DND-41 (cell line): ENCODE measurements at places on chromosomes 2 and 18.

- no peak for DNase-seq
- H3K36me3 ChIP-seq = no peaks in the 10 kb centered on the region
- no peak overlapping the region for H3K4me3 ChIP-seq
- no peaks in the 10 kb centered on the region for H3K4me1 ChIP-seq
- no peak overlapping the region for H3K27ac ChIP-seq
Observed at GRCh38 chr18:74447404-74448152, 9.5 kb downstream of the DIPK1C start.

- no peak for DNase-seq
- H3K4me3 ChIP-seq = no peak overlapping the region
- H3K36me3 ChIP-seq = no peaks in the 10 kb centered on the region
- H3K27ac ChIP-seq = no peak overlapping the region
- H3K4me1 ChIP-seq = peaks cover 3% of the 10 kb centered on the region
Observed at GRCh38 chr2:231931481-231931915, 5.3 kb upstream of the NPPC start.

- H3K36me3 ChIP-seq = no peaks in the 10 kb centered on the region
- H3K27me3 ChIP-seq = no peaks in the 10 kb centered on the region
- no peak for DNase-seq
- no peaks in the 10 kb centered on the region for H3K4me1 ChIP-seq
- no peak overlapping the region for H3K27ac ChIP-seq
- H3K4me3 ChIP-seq = no peak overlapping the region
Observed at GRCh38 chr2:236177967-236178889, 10.0 kb upstream of the GBX2 start.

GRCh38 chr2:232075080-232075479, 113.6 kb downstream of the DIS3L2 start:
- no peak overlapping the region for H3K27ac ChIP-seq
- no peaks in the 10 kb centered on the region for H3K27me3 ChIP-seq
- H3K4me3 ChIP-seq = no peak overlapping the region
- no peaks in the 10 kb centered on the region for H3K36me3 ChIP-seq

GRCh38 chr2:163306647-163307046, 429.2 kb downstream of the FIGN start:
- no peaks in the 10 kb centered on the region for H3K36me3 ChIP-seq
- no peaks in the 10 kb centered on the region for H3K27me3 ChIP-seq
- no peaks in the 10 kb centered on the region for H3K4me1 ChIP-seq
- no peak overlapping the region for H3K4me3 ChIP-seq

GRCh38 chr2:117621326-117621725, 193.2 kb upstream of the DDX18 start:
- no peak for DNase-seq
- H3K36me3 ChIP-seq = no peaks in the 10 kb centered on the region
- no peak overlapping the region for H3K27ac ChIP-seq
- no peak overlapping the region for H3K4me3 ChIP-seq

GRCh38 chr2:218405746-218406208, 6.1 kb downstream of the CTDSP1 start:
- peaks cover 58% of the 10 kb centered on the region for H3K4me1 ChIP-seq
- H3K27ac ChIP-seq = peak overlapping the region; percentile 89
- peak; percentile 57 for DNase-seq
- H3K4me3 ChIP-seq = peak overlapping the region; percentile 66

DNA sequence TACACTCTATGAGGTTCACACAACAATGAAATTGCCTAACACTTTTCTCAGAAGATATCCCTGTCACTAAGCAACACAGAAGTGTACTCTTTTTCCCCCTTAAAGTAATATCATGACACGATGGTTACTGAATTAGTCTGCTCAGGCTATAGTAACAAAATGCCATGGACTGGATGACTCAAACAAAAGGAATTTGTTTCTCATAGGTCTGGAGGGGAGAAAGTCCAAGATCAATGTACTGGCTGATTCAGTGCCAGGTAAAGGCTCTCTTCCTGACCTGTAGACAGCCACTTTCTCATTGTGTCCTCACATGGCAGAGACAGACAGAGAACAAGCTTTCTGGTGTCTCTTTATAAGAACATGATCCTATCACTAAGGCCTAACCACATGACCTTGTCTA, 211.9 kb downstream of the RBM43 start:
- H3K4me3 ChIP-seq = no peak overlapping the region
- no peaks in the 10 kb centered on the region for H3K36me3 ChIP-seq
- no peaks in the 10 kb centered on the region for H3K4me1 ChIP-seq
- H3K27me3 ChIP-seq = no peaks in the 10 kb centered on the region
- DNase-seq = no peak
- H3K27ac ChIP-seq = no peak overlapping the region

DNA sequence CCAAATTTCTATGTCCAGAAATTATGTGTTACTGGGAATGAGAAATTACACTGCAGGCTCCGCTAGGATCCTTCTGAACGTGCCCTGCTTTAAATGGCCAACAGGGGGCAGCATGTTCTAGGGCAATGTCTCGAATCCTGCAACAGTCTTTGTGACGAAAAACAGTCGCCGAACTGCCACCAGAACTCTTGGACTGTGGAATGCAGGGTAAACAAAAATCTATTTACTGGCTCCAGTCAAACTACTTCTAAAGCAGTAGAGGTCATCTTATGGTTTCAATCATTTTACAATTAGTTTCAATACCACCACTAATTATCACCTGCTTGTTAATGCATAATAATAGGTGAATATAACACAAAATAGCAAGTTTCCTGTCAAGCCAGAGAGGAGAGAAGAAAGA, 9.8 kb upstream of the ZNF397 start:
- H3K4me1 ChIP-seq = peaks cover 5% of the 10 kb centered on the region
- peak overlapping the region; percentile 72 for H3K27ac ChIP-seq
- H3K4me3 ChIP-seq = peak overlapping the region; percentile 55
- H3K27me3 ChIP-seq = no peaks in the 10 kb centered on the region
- DNase-seq = peak; percentile 80

DNA sequence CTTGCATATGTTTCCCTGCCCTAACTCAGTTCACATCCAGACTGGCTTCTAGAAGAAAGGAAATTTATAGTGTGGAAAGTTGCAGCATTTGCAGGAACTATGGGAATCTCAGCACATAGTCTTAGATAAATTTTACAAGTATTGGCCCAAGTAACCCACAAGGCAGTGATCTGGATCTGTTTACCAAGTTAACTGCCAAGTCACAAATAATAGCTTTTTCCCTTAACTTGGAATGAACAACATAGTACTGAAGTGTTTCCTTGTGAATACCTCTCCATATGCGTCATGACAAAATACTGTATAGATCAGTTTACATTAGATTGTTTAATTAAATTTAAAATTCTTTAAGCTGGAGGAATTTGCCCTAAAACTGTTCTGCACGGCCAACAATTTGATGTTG, 255.8 kb upstream of the EPAS1 start:
- no peak overlapping the region for H3K4me3 ChIP-seq
- H3K27ac ChIP-seq = no peak overlapping the region
- H3K36me3 ChIP-seq = no peaks in the 10 kb centered on the region

DNA sequence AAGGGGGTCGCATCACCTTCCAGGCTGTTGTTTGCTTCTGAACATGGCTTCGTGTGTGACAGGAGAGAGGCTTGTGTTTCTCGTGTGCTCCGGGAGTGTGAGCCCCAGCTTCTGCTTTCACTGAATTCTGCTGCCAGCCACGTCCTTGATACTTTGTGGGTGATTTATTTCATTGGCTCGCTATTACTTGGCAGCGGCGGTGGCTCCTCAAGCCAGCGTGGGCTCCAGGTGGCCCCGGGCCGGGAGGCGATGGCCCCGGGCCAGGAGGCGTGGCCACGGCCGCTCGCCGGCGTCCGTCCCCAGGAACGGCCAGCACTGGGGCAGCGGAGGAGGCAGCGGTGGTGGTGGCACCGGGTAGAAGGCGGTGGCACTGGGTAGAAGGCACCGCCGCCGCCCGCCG, 63.1 kb downstream of the NAPG start:
- no peaks in the 10 kb centered on the region for H3K4me1 ChIP-seq
- H3K36me3 ChIP-seq = no peaks in the 10 kb centered on the region
- no peaks in the 10 kb centered on the region for H3K27me3 ChIP-seq
- H3K27ac ChIP-seq = no peak overlapping the region
- no peak overlapping the region for H3K4me3 ChIP-seq
- no peak for DNase-seq

DNA sequence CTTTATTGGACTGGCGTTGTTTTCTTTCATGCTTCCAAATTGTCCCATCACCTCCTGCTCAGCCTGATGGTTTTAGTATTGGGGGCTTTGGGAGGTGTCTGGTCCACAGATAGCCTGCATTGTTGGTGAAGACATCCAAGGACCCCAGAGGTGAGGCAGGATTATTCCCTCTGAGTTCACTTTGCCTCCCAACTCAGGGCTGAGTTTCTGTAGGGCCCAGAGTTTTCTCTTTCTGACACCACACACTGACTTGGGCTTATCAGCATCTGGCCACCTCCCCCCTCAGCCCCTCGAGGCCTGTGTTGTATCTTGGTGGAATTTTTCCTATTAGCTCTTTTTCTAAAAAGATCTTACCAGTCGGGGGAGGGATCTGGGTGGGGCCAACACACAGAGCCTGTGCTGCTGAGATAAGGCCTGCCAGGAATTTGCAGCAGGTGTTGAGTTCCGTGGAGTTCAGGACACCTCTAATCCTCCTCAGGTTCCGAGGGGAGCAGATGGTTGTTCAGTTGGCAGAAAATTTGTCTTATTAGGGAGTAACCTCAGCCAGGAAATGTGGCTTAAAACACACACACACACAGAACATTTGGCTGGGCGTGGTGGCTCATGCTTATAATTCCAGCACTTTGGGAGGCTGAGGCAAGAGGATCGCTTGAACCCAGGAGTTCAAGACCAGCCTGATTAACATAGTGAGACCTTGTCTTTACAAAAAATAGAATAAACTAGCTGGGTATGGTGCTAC, 7.3 kb downstream of the EMILIN2 start:
- peaks cover 29% of the 10 kb centered on the region for H3K27me3 ChIP-seq
- no peak overlapping the region for H3K4me3 ChIP-seq
- DNase-seq = no peak
- no peaks in the 10 kb centered on the region for H3K36me3 ChIP-seq

- H3K36me3 ChIP-seq = no peaks in the 10 kb centered on the region
- no peak overlapping the region for H3K27ac ChIP-seq
- peaks cover 27% of the 10 kb centered on the region for H3K4me1 ChIP-seq
- no peaks in the 10 kb centered on the region for H3K27me3 ChIP-seq
- no peak for DNase-seq
Observed at GRCh38 chr18:9619545-9619944, 5.2 kb upstream of the PPP4R1 start.

DNA sequence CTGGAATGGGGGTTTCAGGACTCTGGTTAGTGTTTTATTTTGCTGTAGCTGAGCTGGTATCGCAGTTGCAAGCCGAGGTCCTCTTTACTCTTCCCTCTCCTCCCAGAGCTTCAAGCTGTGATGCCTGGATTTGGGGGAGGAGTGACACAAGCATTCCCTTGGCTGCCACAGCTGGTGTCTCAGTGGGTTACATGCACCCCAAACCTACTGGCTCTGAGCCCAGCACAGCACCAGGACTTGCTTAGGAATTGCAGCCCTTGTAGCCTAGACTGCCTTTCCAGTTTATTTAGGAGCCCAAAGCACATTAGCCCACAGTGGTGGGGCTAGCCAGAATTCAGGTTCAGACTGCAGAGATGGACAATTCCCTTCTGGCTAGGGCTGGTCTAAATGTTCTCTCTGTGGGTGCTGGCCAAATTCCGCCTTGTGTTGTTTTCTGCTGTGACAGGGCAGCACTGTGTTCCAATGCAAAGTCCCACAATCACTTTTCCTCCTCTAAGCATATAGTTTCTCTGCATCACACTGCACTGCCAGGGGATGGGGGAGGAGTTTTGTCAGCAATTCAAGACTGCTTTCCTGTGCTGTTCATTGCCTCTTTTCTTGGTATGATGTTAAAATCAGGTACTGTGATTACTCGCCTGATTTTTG, 122.8 kb downstream of the SLC4A10 start:
- no peak for DNase-seq
- H3K36me3 ChIP-seq = no peaks in the 10 kb centered on the region
- H3K4me1 ChIP-seq = no peaks in the 10 kb centered on the region
- no peaks in the 10 kb centered on the region for H3K27me3 ChIP-seq
- no peak overlapping the region for H3K4me3 ChIP-seq
- no peak overlapping the region for H3K27ac ChIP-seq

DNA sequence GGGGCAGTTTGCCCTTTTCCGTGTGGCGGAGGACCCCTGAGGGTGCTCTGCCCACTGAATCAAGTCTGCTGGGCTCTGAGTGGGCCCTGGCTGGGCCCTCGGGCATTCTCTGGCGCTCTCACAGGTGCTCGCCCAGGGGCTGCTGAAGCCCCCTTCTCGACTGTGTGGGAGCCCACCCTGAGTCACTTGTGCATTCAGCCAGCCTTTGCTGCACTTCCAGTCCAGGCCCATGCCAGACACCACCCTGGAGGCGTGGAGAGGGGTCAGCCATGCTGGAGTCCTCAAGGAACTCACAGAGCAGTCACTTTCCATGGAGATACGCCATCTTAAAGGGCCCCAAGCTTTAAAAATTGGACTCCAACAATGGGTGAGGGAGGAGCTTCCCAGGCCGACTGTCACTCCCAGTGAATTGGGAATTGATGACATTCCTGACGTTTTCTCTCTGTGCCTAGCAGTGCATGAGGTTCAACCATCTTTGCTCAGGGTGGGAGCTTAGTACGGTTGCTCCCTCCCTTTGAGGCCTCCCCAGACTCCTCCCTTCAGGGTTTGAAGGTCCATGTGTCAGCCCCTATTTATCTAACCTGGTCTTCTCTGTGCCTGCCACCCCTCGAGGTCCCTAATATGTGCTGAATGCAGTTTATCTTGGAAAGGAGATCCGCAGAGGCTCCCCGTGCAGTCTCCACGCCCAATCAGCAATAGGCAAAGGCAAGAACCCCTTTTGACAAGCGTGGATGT, 71.8 kb upstream of the HS6ST1 start:
- no peaks in the 10 kb centered on the region for H3K27me3 ChIP-seq
- H3K36me3 ChIP-seq = no peaks in the 10 kb centered on the region
- no peaks in the 10 kb centered on the region for H3K4me1 ChIP-seq
- H3K27ac ChIP-seq = no peak overlapping the region

DNA sequence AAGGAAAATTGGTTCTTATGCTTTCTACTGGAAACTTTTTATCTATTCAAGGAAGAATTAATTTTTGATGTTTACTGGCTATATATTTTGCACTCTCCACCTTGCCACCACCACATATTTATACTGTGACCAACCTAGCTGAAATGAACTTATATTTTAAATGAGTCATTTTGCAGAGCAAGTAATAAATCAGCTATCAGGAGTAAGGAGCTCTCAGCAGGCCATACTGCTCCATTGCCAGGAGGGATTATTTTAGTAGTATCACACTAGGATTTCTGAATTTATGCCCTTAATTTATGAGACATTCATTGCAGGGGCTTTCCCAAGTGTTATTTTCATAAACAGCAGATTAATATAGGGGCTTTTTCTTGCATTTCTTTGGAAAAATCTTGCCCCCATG, 125.8 kb upstream of the CYP1B1 start:
- no peak for DNase-seq
- peaks cover 12% of the 10 kb centered on the region for H3K27me3 ChIP-seq
- H3K4me3 ChIP-seq = no peak overlapping the region
- H3K36me3 ChIP-seq = no peaks in the 10 kb centered on the region
- H3K4me1 ChIP-seq = no peaks in the 10 kb centered on the region
